ENCODE measurements at places on chromosomes 3 and 15. TPM values are rescaled to one million over a fixed set of nuclear protein-coding genes. Genes with fewer than 3 reads are reported as not detected.

CEMIP gene
- total RNA-seq, result 3.9 TPM

ITIH4 gene
- total RNA-seq, result 1.3 TPM

CFAP44 gene
- total RNA-seq, result 5.6 TPM

GPR62 gene
- total RNA-seq, result 0.05 TPM

POPDC2 gene
- total RNA-seq, result 0.59 TPM

Measured in smooth muscle cell of the umbilical artery (primary cell).